ENCODE measurements at places on chromosomes 5 and 9.

DNA sequence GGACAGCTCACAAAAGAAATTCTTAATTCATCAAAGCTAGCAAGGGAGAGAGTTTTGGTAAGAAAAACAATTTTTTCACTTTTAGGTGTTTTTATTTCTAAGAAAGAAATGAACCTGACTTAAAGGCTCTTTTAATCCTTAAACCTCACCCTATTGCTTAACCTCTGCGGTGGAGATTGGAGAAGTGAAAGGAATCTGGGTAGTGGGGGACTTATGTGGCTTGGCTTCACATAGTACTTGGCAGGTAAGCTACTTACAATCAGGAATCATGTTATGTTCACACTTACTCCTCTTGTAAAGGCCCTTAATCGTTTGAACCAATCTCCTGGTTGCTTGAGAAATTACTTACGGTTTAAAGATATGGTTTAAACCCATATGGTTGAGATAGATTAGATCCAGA is 104.8 kb downstream of the ISOC1 start:
- H3K4me1 ChIP-seq: no peaks in the 10 kb centered on the region
- no peak for DNase-seq
- no peak overlapping the region for H3K27ac ChIP-seq
- no peak overlapping the region for H3K4me3 ChIP-seq
- no peaks in the 10 kb centered on the region for H3K27me3 ChIP-seq
- H3K36me3 ChIP-seq: no peaks in the 10 kb centered on the region

DNA sequence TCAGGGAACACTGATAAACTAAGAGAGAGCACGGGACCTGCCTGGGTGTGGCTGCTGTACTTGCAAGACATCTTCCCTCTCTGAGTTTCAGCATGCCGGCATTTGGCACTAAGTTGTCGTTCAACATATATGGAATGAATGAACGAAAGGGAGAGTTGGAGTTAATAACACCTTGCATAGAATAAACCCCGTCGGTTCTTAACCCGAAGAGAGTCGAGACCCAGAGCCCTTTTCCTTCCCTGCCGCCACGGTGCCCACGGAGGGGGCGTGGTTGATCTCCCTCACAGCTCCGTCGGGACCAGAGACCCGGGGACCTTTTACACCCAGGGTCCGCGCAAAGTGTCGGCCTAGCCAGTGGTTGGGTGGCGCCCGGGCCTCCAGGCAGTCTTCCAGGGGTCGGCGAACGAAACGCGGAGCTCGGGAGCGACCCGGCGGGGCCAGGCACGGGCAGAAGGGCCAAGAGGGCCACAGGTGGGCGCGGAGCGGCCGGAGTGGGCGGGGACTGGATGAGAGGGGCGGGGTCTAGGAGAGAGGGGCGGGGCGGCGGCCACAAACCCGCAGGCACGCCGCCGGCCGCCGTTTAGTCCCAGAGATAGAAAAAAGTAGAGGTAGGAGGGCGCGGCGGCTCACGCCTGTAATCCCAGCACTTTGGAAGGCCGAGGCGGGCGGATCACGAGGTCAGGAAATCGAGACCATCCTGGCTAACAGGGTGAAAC is 735 bp upstream of the RPL26L1 start:
- H3K4me1 ChIP-seq: peaks cover 32% of the 10 kb centered on the region
- peak overlapping the region; percentile 95 for H3K27ac ChIP-seq
- peak; percentile 67 for DNase-seq
- peaks cover 15% of the 10 kb centered on the region for H3K36me3 ChIP-seq
- peaks cover 5% of the 10 kb centered on the region for H3K27me3 ChIP-seq
- peak overlapping the region; percentile 92 for H3K4me3 ChIP-seq

DNA sequence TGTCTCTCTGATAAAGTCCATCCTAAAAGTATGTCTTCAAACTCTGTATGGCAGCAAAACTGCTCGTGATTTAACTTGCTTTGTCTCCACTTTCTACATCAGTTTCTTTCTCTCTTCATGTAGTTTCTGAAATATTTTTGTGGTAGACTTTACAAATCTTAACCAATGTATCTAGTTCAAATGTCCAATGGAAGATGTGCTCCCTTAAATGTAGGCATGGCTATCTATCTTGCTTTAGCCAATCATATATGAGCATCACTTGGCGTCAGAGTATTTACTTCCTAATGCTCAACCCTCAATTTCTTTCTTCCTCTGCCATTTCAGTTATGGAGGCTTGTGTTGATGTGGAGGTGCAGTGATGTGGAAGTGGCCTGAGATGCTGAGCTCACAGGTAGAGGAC is 206.1 kb upstream of the ZNF608 start:
- no peak for DNase-seq
- no peaks in the 10 kb centered on the region for H3K36me3 ChIP-seq
- H3K27ac ChIP-seq: no peak overlapping the region
- H3K4me3 ChIP-seq: no peak overlapping the region

- no peak overlapping the region for H3K4me3 ChIP-seq
- H3K4me1 ChIP-seq: no peaks in the 10 kb centered on the region
- H3K27me3 ChIP-seq: peaks cover 3% of the 10 kb centered on the region
- H3K27ac ChIP-seq: no peak overlapping the region
- DNase-seq: no peak
These were observed 39.9 kb downstream of the KIF4B start for GRCh38 chr5:155053501-155053900.

- no peaks in the 10 kb centered on the region for H3K4me1 ChIP-seq
- no peak overlapping the region for H3K4me3 ChIP-seq
These were observed 93.9 kb downstream of the SLC25A46 start for GRCh38 chr5:110832683-110833082.

DNA sequence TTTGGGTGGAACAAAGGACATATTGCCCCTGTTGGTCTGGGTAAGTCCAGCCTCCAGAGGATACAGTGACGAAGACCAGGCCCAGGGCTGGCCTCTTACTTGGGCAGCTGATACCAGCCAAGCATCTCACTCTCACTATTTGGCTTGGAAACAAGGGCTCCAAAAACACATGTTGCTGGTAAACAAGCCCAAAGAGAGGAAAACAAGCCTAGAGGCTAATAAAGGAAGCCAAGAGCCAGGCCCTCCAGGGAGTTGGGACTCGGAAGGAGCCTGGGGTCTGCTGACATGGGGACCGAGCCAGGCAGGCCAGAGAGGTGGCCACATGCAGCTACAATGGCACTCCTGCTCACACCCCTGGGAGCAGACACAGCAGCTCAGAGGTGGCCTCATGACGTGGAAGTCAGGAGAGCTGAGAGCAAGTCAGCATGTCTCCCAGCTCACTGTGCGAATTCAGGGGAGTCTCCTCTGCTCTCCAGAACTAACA is 5.7 kb downstream of the SPARC start:
- no peak overlapping the region for H3K4me3 ChIP-seq
- no peaks in the 10 kb centered on the region for H3K36me3 ChIP-seq
- H3K27ac ChIP-seq: no peak overlapping the region
- H3K4me1 ChIP-seq: no peaks in the 10 kb centered on the region

Measured in activated CD8-positive, alpha-beta T cell treated with anti-CD3 and anti-CD28 coated beads, Interleukin-2, amount 10 ng/mL, durations not matched to agents 7 days and 5 days (primary cell).